HepG2 (cell line): ENCODE measurements at places on chromosomes 2 and 18.

DNA sequence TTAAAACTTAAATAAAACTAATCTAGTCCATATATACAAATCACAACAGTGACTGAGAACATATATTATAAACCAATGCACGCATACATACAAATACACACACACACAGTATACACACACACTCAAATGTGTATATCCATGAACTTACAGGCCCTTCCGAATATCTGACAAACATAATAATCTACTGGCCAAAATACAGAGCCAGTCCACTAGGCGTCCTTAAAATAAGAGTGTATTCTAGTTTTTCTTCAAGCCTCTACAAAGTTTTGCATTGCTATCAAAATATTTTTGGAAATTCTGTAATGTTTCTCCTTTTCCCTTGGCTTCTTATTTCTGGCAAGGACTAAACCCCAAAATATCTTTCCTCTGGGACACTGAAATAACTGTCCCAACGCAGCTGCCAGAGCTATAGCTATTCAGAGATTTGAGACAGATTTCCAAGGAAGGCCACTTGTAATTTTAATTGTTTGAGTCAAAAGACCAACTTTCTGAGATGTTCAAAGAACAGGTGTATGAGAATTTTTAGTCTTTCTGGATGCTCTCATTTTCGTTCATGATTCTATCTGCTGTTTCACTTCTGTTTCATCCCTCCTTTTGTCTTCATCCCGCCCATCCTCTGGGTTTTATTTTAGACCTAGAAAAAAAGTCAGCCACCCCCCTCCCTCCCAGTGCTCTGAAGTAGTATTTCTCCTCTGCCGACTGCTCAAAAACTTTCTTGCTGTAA lies 24.1 kb upstream of the SP3 start:
- no peak for DNase-seq

DNA sequence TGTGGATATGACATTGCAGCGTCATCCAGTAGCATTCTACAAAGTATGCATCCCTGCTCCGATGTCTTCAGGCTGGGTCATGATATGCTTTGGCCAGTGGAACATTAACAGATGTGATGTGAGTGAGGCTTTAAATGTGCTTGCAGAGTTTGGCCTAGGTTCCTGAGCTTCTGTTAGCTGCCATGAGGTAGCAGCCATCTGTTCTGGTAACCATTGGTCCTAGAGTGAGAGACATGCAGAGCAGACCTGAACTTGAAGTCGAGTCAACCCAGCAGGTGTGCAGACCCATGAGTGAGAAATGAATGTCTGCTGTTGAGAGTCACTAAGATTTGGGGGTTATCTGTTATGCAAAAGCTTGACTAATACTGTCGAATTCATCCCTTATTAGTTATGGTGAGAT lies 73.8 kb upstream of the NABP1 start:
- no peak for DNase-seq

DNA sequence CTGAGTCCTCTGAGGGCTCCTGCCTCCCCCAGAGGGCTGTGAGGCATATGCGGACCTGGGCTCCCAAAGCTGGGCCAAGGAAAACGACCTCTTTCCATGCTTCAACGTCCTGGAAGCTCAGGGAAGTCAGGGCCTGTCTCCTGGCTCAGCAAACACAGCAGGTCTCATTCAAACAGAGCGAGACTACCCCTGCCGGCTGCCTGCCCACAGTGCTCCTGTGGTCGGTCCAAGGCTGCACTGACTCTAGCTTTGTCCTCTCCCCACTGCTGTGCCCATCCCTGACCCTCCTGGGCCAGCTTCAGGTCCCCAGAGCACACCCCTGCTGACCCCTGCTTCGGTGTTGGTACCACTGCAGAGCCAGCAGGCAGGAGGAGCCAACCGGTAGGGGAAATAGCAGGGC lies 79.6 kb downstream of the PDCL3 start:
- DNase-seq: no peak

- DNase-seq: no peak
These were observed 56.4 kb upstream of the ODC1 start for GRCh38 chr2:10504370-10504993.

DNA sequence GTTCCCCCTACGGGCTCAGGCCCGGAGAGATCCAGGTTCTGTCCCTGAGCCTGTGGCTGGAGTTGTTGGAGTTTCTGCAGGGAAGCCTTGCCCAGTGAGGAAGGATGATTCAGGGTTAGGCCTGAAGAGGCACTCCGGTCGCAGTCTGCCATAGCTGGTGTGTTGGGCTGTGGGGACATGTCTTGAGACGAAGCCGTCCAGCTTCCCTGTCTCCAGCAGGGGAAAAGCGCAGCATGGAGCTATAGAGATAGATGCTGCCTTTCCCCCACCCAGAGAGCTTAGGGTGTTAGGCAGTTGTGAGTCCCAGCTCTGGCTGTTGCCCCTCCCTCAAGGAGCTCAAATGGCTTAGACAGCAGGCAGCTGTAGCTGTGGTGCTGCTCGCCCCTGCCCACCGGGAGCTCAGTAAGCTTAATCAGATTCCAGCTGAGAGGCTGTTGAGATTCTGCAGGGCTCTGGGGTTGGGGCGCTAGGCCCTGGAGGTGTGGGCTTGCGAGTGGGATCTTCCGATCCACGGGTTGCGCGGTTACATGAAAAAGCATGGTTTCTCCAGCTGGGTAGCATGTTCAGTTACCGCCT lies 103.9 kb downstream of the PMAIP1 start:
- DNase-seq: no peak

DNA sequence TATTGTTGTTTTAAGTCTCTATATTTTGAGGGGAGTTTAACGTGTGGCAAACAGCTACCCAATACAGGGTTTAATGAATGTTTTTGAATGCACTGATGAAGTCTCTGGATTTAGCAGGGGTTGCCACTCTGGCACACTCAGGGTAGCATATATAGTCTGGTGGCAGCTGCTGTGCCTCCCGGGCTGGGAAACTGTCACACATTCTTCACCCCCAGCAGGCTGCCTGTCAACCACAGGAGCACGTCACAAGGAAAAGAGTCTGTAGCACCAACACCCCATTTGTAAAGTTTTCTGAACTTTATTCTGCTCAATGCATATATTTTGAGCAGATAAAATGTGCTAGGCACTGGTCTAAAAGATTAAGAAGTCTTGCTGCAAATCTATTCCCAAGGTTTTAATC lies 39.3 kb downstream of the NGEF start:
- DNase-seq: no peak

- no peak for DNase-seq
These were observed 68.2 kb downstream of the NRXN1 start for GRCh38 chr2:50963734-50964133.

- DNase-seq: no peak
These were observed 25.4 kb downstream of the GPC1 start for GRCh38 chr2:240460781-240461431.

DNA sequence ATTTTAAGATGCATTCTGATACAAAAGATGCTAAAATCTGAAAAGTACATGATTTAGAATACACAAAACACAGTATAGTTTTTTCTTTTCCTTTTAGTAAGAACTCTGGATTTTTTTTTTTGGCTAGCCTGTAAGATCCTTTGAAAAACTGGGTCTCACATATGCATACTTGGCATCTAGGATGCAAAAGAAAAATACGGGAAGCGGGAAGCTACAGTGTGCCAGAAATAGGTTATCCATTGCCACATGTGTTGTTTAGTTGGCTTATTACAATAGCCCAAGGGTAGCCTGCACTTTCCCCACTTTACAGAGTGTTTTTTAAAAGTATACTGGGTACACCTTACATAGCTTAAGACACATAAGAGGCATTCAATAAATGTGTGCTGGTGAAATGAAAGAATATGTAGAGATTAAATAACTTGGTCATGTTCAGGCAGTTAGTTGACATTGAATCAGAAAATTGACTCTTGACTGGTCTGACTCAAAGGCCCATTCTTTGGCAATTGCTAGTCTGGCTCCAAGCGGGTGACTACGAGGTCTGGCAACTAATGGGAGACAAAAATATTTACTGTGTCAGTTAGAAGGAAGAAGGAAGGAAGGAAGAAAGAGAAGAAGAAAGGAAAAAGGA lies 286.8 kb upstream of the TRIB2 start:
- DNase-seq: no peak

DNA sequence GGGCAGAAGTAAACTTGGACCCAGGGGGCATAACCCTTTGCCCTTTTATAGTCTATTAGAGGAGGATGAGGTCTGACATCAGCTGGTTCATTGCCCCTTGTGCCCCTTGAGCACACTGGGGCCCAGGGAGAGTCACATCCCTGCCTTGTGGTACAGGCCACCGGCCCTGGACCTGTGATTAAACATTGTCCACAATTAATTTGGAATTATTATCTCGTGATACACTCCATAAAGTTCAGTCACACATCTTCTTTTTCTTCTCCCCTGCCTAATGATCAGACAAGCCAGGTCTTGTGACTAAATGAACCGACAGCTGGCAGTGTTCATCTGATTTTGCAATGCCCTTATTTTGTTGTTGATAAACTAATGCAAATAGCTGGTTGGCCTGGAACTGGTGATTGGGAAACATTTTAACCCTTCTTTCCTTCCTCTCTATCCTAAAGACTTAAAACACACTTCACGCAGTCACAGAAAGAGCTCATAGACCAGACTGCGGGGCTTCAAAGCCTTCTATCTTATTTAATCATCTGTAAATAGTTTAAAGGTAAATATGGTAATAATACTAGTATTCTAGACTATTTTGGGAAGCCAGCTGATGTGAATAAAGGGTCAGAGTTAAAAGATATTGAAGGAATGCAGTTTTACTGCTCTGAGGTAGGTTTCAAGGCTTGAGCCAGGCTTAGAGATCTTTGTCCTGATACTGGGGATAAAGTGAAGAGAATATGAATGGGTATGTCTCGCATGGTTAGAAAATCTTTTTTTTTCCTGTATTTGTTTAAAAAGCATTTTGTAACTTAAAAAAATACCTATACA lies 13.4 kb downstream of the IL1R1 start:
- DNase-seq: peak; percentile 100

DNA sequence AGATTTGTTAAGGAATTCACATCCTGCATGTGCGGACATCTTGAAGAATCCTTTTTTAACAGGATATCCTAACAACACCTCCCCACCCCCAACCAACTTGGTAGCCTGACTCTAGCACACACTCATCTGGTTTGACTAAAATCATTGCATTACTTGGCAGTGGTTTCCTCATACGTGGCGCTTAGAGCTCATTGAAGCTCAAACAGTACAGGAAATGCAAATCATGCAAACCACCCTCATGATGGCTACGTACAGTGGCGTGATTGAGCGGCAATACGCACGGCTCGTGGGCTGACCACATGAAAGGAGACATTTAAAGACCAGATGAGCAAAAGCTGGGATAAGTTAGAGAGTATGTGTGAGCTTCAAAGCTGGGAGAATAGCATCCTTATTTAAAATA lies 336.2 kb downstream of the ZEB2 start:
- DNase-seq: no peak

DNA sequence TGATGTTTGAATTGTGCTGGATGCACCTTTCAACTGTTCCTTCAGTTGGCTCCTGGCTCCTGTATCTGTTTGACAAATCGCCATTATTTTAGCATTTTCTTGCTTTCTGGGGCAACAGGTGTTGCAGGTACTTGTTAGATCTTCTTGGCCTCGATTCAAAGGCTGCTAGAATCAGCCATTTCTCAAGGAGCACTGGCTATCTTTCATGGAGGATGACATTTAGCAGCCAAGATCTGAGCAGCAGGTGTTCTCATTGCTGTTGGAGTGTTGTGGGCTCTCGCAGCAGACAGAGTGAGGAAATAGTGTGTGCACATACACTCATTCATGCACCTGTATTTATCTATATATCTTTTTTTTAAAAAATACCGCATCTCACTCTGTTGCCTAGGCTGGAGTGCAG lies 52.2 kb downstream of the INPP5D start:
- DNase-seq: no peak

DNA sequence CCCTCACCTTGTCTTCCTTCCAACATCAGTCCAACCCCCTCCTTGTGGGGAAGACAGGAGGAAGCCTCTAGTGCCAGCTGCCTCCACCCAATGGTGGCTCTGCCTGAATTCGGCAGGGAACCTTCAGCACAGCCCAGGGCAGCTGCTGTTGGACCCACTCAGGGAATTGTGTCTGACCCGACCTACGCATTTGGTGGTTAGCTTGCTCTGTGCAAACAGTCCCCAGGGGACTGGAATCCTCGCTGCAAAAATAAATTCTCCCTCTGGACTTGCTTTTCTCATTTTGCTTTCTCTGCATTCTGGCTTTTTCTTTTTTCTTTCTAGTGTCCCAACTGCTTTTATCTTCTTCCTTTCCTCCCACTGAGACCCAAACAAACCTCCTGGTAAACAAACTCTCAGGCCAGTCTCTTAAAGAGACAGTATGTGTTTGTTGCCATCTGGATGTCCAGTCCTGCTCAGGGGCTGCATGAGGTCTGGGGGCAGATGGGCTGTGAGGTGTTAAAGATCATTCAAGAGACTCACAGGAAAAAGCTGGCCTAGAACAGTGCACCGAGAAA lies 137.7 kb upstream of the HAAO start:
- DNase-seq: peak; percentile 58

DNA sequence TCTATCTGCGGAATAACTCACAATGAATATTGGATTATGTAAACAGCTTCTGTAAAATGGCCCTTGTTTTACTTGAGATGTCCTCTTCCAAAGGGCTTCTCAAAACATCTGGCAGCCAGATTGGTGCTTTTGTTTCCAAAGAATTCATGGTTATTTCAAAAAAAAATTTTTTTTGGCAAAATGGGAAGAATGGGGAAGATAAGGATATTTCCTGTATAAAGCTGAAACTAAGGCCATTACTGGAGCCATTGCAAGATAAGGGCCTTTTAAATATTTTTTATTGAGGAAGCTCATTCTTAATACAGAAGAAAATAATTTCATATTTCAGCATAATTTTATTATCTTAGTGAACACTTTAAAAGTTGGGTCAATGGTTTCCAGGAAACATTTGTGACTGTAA lies 259.1 kb downstream of the GALNT13 start:
- no peak for DNase-seq

DNA sequence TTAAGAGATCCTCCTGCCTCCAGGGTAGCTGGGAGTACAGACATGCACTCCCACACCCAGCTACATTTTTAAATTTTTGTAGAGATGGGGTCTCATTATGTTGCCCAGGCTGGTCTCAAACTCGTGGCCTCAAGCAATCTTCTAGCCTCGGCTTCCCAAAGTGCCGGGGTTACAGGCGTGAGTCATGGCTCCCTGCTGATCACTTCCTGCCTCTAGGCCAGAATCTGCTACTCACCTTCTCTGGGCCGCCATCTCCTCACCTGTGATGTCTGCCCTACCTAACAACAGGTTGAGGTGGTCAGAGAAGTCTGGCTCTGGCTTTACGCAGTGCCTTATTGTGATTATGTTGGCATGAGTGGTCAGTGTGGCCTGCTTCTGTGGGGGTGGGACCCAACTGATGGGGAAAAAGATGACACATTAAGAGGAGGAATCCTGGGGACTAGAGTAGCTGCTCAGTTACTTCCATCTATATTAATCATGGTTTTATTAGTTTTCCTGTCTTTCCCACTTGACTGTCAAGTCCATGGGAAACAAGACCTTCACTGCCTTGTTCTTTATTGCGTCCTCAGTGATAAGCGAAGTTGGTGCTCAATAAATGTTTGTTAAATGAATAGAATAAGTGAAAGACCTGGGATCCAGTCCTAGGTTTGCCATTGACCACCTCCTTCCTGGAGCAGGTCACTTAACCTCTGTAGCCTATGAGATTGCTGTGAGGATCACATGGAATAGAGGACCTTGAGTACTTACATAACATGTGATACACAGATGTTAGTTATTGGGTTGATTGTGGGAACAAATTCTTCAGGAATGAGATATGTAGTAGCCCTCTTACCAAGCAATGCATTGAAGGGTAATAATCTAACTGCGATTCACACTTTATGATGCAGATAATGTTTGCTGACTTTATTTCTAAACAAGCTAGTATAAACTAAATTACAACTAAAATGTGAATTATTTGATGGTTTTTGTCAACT lies 15.7 kb downstream of the KCTD1 start:
- no peak for DNase-seq

- no peak for DNase-seq
These were observed 729 bp downstream of the TM4SF20 start for GRCh38 chr2:227378371-227378782.
